ENCODE measurements at places on chromosomes 16 and 17.

DNA sequence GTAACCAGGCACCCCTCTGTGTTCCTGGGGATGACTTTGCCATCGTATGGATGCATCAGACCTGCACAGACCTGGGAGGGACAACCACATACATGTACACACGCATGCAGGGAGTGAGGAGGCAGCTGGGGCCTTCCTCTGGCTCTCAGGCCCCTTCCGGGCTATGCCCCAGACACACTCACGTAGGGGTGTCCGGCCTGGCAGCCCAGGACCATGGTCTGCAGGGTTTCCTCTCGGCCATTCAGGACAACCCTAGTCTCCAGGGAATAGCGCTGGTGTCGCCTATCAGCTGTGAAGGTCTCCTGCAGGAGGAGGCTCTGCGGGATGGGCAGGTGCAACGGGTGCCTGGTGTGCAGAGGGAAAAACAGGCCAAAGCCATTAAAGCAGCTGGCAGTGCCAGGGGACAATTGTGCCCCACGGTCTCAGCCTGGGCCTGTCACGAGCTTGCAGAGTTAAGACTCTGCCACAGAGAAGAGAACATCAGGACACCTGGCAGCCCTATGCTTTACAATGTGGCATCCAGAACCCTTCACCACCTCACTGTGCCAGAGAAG, 101.4 kb downstream of the RMI2 start:
- no peak for DNase-seq

DNA sequence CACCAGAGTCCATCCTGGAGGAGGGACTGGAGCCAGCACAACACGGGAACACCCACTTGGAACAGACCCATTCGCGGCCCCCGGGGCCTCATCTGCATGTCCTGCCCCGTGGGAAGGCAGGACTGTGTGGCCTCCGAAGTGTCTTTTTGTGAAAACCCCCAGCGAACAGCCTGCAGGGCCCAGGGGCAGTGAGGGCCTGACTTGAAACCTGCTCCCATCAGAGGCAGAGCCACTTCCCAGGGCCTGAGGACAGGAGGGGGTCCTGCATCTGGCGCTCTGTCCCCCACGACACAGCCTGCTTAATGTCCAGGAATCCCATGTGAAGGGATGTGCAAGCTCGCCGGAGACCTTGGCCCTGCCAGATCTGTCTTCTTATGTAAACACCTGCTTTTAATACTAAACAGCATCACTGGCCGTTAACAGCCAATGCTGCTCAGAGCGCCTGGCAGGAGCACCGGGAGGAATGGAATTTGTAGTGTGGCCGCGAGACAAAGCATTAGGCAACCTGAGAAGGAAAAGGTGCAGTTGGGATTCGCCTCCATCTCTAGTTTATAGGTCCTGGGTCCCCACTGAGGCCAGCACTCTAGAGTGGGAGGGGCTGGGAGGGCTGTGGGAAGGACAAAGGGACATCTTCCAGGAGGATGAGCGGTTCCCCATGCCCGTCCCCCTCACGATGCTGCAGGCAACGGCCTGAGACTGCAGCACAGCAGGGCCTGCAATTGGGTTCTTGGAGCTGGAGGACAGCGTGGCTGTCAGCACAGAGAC, 9.6 kb upstream of the EVPL start:
- no peak for DNase-seq

DNA sequence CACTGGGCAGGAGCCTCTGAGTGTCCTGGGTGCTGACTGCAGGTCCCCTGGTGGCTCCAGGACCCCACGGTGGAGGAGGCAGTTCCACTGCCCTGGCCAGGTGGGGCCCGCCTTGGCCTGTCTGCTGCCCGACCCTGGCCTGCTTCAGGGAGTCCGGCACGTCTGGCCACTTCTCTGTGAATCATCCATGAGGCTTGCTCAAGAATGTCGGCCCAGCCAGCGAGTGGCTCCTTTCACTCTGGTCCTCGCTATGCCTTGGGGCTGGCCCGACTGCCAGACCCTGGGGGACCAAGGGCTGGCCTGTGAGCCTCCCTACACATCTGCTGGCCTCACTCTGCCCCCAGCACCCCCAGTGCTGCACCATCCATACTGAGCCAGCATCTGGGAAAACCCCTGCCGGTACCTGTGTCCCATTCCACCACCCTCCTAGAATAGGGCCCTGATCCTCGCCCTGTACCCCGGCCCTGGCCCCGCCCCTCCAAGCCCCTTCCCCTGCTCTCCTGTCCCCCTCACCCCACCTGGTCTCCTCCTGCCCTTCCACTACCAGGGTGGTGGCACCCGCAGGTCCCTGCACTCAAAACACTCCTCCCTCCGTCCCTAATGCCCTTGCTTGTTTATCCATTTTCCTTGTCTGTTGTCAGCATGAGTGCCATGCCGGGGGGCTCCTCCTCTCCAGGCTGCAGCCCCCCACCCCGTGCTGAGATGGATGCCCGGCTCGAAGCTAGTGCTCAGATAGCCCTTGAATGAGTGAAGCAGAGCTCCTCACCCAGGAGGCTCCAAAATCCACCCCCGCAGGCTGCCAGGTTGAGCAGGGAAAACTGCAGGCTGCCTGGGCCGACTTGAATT, 35.5 kb downstream of the ADCY7 start:
- DNase-seq = peak; percentile 64

DNA sequence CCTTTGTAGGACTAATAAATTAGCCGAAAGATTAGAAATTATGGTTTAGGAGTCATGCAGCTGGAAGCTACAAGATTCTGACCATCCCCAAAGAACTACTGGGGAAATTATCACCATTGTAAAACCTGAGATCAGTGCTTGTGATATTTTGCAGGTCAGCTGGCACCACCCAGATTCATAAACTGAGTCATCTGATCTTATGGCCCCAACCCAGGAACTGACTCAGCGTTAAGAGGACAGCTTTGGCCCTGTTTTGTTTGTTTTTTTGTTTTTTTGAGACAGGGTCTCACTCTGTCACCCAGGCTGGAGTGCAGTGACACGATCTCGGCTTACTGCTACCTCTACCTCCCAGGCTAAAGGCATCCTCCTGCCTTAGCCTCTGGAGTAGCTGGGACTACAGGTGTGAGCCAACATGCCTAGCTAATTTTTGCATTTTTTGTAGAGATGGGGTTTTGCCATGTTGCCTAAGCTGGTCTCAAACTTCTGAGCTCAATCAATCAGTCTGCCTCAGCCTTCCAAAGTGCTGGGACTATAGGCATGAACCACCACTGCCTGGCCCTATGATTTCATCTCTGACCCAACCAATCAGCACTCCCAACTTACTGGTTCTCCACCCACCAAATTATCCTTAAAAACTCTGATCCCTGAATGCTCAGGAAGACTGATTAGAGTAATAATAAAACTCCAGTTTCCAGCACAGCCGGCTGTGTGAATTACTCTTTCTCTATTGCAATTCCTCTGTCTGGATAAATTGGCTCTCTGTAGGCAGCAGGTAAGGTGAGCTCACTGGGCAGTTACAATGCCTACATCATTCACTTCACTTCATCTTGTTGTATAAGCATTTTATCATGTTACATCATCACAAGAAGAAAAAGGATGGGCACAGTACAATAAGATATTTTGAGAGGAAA, 79.4 kb upstream of the KSR1 start:
- DNase-seq = peak; percentile 25

DNA sequence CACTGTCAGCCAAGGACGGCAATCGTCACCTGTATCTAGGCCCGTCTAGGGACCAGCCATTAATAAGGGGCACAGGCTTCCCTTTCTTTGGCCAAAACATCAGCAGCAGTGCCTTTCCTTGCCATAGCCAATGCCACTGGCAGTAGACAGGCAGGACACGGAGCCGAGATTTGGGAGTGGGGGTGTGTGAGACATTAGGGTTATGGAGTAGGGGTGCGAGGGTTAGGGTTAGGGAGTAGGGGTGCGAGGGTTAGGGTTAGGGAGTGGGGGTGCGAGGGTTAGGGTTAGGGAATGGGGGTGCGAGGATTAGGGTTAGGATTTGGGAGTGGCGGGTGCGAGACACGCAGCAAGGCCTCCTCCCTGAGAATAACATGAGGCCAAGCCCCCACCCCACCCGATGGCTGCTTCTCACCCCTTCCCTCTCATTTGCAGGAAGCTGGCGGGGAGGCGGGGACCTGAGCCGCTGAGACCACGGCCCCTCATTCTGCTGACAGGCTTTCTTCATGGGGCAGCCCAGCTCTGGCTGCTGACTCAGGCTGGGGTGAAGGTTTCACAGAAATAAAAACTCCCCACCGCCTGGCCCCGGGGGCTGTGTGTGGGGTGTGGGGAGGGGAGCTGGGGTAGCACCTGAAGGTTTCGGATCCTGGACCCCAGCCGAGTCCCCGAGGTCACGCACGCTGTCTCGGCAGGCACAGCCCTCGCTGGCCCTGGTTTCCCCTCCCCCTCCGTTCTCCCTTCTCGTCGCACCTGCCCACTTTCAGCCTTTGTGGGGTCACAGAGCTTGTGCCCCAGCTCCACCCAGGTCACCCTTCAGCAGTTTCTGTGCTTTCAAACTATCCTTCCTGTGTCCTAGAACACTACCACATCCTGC, 93.8 kb downstream of the PGS1 start:
- no peak for DNase-seq

- DNase-seq = no peak
Observed at GRCh38 chr16:15575293-15576049, 67.5 kb downstream of the MARF1 start.

DNA sequence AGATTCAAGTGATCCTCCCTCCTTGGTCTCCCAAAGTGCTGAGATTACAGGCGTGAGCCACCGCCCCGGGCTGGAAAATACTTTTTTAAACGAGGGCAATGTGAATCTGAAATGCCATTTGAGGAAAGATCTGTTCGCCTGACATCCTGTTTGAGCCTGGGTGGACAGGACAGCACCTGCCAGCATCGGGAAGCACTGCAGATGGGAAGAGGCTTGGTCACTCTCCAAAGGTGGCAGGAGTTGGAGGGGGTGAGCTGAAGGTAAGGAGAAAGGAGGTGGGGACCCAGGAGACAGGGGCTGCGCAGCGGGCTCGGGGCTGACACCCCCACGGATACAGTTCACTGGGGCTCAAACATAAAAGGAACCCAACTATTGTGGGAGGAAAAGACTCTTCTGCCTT, 3.9 kb upstream of the BIRC5 start:
- no peak for DNase-seq

DNA sequence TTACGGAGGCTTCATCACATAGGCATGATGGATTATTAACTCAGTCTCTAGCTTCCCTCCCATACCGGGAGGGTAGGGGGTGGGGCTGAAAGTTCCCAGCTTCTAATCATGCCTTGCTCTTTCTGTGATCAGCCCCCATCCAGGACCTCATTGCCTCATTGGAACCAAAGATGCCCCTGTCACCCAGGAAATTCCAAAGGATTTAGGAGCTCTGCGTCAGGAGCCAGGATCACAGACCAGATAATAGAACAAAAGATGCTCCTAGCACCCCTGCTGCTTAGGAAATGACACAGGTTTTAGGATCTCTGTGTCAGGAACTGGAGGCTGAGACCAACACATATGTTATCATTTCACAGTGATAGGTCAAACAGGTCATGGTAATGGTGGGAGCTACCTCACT, 9.7 kb downstream of the USB1 start:
- no peak for DNase-seq

GRCh38 chr16:58127033-58127556, 2.1 kb downstream of the CFAP20 start:
- peak; percentile 58 for DNase-seq

DNA sequence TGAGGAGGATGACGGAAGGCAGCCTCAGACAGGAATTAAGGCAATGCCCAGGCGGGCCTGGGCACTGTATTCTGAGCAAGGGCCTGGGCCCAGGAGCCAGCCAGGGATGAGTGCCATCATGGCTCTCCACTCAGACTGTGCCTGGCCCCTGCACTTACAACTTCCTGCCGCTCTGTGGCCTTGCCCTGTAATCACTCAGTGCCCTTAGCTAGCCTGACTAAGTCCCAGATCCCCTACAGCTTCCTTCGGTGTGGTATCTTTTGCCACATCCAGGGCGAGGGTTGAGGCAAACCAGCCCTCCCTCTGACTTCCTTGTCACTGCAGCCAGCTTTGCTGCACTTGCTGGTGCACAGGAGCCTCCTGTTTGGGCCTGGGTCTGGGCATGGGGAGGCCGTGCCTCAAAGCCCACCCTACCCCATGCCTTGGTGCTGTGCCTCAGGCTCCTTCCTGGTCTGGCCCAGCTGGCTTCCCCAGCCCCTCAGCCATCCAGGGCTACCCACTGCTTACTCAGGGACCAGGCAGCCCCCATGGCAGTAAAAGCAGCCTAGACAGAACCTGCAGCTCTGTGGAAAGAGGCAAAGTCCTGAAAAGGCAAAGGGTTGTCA, 9.3 kb downstream of the SLC46A1 start:
- no peak for DNase-seq

DNA sequence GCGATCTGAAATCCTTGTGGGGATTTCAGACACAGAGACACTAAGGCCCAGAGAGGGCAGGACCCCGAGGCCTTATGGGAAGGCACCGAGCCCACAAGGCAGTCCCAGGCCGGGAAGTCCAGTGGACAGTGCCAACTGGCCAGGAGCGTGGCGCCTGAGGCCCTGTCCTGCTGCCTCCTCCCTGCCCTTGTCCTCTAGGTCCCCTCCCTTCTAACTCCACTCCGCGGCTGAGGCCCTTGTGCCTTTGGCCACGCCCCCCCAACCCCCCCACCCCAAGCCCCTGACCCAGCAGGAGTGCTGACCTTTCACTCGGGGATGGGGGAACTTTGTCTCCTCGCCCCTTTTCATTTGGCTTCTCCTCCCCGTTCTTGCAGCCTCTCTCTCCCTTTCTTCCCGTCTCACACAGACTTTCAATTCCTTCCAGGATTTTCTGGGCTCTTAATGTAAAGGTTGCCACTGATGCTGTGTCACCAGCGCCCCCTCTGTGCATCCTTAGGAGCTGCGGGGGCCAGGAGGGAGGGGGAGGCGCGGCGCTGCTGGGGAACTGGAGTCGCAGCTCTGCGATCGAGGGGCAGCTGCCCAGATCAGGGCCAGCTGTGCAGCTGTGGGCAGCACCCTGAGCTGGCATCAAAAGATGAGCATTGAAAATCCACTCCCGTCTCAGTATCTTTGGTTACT, 29.1 kb downstream of the CRHR1 start:
- DNase-seq = peak; percentile 15

GRCh38 chr17:79036181-79036580, 12.2 kb downstream of the C1QTNF1 start:
- DNase-seq = no peak

GRCh38 chr17:42708588-42708987, 26.3 kb downstream of the CNTNAP1 start:
- DNase-seq = no peak

- no peak for DNase-seq
Observed at GRCh38 chr16:54942353-54942943, 11.8 kb downstream of the IRX5 start.

DNA sequence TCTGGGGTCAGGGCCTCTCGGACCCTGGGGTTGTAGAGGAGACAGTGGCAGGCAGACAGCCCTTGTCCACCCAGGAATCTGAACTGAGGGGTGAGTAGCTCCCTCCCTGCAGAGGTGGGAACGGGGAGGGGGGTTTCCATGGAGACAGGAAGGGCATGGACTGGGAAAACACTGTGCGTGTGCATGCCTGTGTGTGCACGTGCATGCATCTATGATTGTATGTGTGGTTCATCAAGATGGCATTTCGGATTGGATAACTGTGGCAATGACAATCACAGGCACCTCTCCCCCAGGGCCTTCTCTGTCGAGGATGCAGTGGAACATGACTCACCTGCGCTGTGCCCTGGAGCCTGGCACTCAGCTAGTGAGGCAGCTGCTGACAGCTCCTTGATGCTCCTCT, 6.1 kb upstream of the CD300C start:
- DNase-seq = no peak
